ENCODE measurements at places on chromosomes 6 and 20.

- no peak for DNase-seq
Measured at GRCh38 chr6:56837322-56837894, 117.5 kb upstream of the BEND6 start.

GRCh38 chr20:54774426-54774825, 299.0 kb downstream of the DOK5 start:
- DNase-seq: no peak

DNA sequence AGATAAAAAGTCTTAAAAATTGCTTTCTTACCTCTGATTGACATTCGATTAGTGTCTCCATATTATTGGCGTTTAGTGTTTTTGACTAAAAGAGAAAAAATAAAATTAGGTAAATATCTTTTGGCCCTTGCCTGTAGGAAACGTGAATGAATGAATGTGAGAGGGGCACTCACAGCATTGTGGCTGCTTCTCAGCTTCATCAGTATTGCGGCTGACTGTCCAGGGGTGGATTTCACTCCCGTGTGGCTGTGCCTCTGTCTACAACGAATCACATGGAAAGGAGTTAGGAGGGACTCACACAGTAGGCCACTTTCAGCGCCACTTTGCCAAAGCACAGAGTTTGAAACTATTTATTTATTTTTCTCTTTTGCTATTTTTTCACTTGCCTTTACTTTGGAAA, 844 bp downstream of the TAGAP start:
- no peak for DNase-seq

DNA sequence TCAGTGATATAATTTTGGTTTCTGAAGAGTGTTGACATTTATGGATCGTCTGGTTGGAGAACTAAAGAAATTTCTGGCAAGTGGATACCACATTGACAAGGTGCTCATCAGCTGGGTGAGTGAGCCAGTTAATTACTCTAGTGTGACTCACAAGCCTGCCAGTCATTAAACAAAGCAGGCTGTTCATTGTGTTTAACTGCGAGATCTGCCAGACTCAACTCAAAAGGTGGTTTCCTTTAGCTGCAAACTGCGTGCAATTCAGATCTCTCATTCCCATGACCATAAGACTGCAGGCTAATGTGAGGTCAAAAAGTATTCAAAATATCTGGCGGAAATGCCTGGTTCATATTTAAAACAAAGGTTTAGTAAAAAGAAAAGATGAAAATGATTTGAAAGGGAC, 32.5 kb upstream of the IYD start:
- DNase-seq: no peak

DNA sequence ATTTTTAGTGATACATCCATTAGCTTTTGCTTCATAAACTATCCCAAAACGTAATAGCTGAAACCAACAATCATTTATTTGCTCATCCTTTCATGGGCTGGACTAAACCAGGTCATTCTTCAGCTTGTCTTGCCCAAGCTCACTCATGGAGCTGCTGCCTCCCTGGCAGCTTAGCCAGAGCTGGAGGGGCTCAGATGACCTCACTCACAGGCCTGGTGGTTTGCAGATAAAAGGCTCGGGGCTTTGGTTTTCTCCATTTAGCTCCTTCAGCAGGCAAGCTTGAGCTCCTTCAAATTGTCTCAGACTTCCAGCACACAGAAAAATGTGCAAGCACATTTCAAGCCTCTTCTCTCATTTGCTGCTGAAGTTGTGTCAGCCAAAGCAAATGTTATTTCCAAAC, 139.1 kb downstream of the BTBD3 start:
- DNase-seq: no peak

DNA sequence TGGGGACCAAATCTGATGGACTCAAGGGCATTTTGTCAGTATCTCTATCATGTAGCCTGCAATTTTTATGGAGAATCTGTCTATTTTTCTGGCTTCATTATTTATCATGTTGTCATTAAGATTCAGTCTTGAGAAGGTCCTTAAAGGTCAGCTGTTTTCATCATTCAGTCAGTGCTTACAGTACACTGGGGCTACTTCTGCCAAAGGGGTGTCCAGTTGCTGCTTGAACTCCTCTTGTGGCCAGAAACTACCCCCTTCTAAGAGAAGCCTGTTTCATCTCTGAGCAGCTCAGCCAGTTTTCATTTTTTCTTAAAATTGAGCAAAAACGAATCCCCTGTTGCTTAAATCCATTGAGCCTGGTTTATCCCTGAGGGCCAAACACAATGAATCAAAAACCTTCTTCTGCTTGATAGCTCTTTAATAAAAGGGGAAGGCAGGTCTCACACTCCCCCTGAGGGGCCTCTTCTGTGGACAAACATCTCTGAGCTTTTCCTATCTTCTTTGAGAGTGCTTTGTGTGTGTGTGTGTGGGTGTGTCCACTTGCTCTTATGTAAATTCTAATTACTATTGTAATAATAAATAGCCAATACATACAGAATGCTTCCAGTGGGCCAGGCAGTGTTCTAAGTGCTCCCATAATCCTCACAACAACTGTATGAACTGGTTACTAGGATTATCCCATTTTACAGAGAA, 172.2 kb downstream of the PLCB1 start:
- no peak for DNase-seq

DNA sequence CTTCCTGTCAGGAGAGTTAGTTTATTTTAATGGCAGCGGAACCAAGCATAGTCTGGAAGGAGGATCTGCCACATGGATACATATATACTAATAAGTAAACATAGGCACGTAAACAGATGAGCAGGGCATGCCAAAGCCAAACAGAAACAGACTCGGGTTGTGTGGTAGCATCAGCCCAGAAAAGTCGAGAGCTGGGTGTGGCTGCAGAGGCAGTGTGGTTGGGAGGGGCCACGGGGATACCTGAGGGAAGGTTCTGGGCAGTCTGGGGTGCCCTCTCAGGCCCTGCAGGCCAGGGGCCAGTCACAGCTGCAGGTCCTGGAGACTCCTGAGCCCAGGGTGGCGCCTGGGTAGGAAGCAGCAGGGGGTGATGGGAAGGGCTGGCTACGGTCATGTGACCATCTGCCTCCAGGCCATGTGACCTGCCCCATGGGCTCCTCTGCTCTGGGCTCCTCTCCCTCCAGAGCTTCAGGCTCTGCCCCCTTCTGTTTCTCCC, 42.8 kb upstream of the MRPS10 start:
- DNase-seq: no peak

DNA sequence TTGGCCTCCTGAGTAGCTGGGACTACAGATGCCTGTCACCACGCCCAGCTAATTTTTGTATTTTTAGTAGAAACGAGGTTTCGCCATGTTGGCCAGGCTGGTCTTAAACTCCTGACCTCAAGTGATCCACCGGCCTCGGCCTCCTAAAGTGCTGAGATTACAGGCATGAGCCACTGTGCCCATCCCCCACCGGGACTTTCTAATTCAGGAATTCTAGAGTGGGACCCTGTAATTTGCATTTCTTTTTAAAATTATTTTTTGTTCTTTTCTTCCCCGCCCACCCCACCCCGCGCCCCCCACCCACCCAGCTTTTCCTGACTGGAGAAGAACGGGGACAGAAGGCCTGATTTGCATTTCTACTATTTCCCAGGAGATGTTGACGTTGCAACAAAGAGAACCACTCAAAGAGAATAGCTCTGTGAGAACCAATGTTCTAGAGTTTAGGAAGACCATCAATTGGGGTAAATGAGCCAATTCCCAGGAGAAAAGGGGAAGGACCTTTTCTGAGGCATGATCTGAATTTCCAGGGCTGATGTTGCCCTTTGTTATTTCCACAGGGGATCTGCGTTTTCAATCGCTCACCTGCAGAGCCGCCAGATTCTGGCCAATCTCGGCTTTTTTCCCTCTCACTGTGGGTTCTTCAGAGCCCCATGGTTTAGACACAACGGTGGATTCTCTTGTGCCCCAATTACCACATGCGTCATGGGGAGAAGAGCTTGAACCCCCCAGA, 33.2 kb upstream of the TFAP2C start:
- DNase-seq: no peak

DNA sequence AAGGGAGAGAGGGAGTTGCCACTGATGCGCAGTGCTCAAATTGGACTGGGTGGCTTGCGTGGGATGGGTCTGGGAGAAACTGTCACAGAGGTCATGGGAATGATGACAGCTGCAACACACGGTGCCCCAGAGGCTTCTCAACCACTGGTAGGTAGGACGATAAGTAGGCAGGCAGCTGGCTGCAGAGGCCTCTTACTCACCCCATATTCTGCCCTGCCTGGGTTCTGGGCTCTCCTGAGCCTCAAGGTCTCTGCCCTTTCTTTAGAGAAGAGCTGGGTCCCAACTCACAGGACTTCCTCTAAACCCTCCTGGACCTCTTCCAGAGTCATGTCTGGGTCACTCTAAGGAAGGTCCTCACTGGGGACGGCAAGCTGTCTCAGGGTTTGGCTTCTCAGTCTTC, 37.2 kb upstream of the RNF24 start:
- no peak for DNase-seq

DNA sequence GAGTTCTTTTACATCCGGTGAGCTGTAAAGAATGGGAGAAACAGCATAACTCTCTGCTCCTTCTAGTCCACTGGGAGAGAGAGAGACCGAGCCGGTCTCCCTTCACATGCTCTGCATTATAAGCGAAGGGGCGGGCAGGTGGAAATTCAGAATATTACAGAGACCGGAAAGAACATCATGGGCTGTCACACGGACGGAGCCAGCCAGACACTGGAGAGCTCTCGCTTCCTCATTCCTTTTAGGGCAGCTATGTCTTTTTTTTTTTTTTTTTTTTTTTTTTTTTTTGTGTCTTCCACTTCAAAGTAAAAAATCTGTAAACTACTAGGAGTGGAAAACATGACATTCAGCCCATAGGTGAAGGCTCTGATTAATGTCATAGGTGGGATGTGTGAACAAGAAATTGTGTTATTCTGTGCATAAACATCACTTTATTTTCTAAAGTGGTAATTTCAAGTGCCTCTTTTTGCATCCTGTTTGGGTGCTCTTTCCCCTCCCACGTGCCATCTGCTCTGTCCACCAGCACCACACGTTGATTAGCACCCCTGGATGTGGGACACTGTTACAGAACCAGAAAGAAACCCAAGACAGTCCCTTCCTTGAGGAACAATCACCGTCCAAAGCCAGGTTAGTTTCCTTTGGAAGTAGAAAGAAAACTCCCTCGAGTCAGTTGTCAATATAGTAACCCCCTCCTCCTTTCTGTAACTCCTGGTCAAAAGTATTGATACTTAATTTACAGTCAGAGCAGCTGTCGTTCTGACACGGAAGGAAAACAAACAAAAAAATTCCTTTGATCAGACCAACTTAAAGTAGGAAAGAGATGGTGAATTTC, at the start of gene TAGAP:
Gene TAGAP, minus strand, starts transcription at position 93 of the 829 bp plus-strand sequence. CDS start 845 bp downstream, outside the sequence.
- DNase-seq: peak; percentile 77

DNA sequence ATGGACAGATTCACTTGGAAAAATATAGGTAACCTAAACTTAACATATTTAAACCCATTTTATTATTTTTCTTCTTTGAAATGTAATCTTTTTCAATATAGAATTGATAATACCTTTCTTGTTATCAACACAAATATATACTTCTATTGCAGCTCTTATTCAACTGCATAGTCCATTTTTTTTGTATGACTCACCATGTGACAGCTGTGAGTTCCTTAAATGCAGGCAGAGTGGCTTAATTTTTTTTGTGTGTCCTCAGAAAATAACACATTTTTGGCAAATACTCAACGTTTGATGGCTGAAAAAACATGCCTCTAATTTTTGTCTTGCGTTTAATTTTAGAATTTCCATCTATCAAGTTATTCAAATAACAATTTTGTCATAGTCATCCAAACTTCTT, 454.8 kb downstream of the PHF3 start:
- no peak for DNase-seq

DNA sequence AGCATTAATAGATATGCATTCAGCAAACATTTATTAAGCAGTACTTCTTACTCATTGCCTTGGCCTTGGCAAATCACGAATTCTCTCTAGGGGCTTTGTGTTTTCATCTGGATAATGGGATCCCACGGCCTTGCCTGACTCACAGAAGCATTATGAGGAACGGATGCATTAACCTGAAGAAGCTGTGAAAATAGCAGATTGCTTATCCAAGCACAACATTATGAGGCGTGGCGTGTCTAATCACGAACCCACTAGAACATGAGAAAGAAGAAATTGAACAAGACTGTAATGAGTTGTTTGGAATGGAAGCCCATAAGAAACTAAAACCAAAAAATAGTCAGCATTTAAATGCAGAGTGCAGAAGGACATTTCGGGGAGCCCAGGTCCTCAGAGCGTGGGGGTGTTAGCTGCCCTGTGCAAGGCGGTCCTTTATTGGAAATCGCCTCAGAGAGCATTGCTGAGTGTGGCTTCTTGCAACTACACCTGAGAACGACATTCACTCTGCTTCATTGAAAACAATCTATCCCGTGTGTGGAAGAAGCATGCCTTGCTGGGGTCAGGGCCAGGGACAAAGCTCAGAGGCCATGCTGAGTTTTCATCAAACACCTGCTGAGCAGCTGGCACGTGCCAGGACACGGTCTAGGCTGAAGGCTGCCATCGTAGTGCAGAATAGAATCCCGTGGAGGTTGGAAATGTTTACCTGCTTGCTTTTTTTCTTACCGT, 179.9 kb downstream of the ZDHHC14 start:
- no peak for DNase-seq

Measured in GM06990 (cell line).